ENCODE measurements at places on chromosomes 16 and 17. TPM values are rescaled to one million over a fixed set of nuclear protein-coding genes. Genes with fewer than 3 reads are reported as not detected.

The TMEM114 gene
- polyA plus RNA-seq: not detected

The SLC16A3 gene
- 95.9 TPM for polyA plus RNA-seq

The SDR42E1 gene
- polyA plus RNA-seq: 0.08 TPM

The CA10 gene
- not detected for polyA plus RNA-seq

The ODAD4 gene
- 0.19 TPM for polyA plus RNA-seq

The CCL2 gene
- polyA plus RNA-seq: 599 TPM

The KRT33A gene
- polyA plus RNA-seq: not detected

DNA sequence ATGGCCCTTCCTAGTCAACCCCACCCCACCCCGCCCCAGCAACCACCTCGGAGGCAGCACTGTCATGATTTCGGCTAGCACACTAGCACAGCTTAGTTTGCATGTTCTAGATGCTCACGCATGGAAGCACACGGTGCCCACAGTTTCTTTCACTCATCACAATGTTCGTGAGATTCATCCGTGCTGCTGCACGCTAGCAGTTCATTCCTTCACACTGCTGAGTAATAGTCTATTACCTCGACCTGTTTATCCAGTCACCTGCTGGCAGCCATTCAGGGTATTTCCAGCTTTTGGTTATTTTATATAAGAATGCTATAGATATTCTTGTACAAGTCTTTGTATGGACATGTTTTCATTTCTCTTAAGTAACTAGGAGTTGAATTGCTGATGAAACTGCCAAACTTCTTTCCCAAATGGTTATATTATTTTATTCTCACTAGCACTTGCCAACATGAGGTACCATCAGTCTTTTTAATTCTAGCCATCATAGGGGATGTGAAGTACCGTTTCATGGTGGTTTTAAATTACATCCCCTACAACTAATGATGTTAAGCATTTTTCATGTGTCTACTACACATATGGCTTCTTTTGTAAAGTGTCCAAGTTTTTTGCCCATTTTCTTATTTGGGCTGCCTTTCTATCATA lies 75.7 kb downstream of the CYTH1 start:
- DNase-seq: no peak

- no peak for DNase-seq
Measured at GRCh38 chr17:29787995-29788394, 142.0 kb downstream of the SSH2 start.

GRCh38 chr17:58150394-58150793 lies 2.2 kb downstream of the OR4D1 start:
- DNase-seq: no peak

DNA sequence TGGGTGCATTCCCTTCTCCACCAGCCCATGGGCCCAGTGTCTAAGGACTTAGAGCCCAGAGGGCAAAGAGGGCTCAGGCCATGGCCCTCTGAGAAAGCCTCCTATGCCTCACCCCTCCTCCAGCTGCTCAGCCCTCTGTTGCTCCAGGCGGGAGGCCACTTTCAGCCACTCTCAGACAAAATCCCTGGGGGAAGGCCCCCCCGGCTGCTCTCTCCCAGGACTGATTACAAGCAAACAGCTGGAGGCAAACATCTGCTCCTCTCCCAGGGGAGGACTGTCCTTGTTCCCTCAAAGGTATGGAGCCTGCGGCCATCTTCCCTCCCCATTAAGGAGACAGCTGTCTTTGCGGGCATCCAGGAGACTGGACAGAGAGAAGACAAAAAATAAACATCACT lies 54.9 kb upstream of the DLX4 start:
- DNase-seq: no peak

GRCh38 chr17:6303664-6304063 lies 131.3 kb downstream of the AIPL1 start:
- peak; percentile 53 for DNase-seq

DNA sequence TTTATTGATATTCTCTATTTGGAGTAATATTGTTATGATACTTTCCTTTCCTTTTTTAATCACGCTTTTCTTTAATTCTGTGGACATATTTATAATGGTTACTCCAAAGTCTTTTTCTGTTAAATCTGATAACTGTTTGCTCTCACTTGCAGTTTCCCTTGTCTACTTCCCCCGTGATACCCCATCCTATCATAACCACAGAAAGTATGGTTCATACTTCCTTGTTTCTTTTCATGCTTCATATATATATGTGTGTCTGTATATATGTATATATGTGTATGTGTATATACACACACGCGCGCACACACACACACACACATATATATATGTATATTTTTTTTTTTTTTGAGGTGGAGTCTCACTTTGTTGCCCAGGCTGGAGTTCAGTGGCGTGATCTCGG lies 23.5 kb downstream of the SPECC1 start:
- DNase-seq: no peak

GRCh38 chr16:26386096-26386495 lies 680.6 kb upstream of the C16orf82 start:
- no peak for DNase-seq

GRCh38 chr17:28744972-28745785 lies 1.4 kb downstream of the TRAF4 start:
- peak; percentile 72 for DNase-seq

DNA sequence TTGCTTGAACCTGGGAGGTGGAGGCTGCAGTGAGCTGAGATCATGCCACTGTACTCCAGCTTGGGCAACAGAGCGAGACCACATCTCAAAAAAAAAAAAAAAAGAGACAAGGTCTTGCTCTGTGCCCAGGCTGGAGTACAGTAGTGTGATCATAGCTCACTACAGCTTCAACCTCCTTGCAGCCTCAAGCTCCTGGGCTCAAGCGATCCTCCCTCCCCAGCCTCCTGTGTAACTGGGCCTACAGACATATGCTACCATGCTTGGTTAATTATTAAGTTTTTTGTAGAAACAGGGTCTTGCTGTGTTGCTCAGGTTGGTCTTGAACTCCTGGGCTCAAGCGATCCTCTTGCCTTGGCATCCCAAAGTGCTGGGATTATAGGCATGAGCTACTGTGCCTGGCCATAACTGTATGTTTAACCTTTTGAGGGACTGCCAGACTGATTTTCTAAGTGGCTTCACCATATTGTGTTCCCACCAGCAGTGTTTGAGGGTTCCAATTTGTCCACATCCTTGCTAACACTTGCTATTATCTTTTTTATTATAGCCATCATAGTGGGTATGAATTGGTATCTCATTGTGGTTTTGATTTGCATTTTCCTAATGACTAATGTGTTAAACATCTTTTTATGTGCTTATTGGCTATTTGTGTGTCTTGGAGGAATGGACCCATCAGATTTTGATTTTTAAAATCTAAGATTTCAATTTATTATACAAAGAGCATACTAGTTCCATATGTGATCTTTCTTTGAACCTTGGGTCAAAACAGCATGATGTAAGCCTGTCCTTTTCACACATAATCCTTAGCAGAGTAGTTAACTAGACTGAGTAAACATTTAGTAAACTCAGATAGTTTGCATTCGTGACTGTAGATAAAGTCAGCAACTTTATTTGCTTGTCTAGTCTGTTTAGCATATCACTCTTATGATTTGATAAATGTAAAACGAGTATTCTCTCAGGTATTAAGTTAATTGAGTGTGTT lies 38.1 kb upstream of the KPNB1 start:
- no peak for DNase-seq

DNA sequence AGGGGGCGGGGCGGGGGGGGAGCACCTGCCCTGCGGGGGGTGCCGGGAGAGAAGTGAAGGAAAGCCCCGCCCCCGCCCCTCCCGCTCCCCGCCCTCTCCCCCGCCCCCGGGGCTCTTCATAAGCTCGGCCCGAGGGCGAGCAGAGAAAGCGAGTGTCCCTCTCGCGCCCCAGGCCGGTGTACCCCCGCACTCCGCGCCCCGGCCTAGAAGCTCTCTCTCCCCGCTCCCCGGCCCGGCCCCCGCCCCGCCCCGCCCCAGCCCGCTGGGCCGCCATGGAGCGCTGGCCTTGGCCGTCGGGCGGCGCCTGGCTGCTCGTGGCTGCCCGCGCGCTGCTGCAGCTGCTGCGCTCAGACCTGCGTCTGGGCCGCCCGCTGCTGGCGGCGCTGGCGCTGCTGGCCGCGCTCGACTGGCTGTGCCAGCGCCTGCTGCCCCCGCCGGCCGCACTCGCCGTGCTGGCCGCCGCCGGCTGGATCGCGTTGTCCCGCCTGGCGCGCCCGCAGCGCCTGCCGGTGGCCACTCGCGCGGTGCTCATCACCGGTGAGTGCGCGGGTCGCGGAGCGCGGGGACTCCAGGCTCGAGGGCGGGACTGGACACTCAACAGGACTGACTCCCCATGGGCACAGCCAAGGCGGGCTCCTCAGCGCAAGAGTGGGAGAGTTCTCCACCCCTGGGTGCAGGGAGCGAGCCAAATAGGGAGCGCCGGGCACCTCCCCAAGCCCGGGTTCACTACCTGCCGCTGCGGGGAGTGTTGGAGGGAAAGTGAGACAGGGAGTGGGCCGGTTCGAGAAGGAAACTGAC lies at the start of gene HSD11B2:
Gene HSD11B2, plus strand, starts transcription at position 145 of the 798 bp plus-strand sequence. Its CDS starts 128 bp downstream, at position 273.
- DNase-seq: peak; percentile 57

DNA sequence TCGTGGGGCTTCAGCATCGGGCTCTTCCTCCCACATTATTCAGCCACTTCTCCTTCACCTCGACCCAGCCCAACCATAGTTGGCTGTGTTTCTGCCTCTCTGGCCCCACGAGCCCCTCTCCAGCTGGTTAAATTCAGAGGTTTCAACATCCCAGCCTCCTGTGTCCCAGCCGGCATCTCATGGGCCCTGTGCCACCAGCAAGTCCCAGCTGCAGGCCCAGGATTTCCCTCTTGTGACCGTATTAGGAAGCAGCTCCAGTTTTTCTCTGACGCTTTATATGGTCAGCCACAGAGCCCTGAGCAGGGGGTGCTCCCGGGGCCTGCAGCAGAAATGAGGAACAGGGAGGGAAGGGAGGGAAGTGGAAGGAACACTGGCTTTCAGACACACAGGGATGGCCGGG lies 27.4 kb downstream of the MYH11 start:
- DNase-seq: no peak

DNA sequence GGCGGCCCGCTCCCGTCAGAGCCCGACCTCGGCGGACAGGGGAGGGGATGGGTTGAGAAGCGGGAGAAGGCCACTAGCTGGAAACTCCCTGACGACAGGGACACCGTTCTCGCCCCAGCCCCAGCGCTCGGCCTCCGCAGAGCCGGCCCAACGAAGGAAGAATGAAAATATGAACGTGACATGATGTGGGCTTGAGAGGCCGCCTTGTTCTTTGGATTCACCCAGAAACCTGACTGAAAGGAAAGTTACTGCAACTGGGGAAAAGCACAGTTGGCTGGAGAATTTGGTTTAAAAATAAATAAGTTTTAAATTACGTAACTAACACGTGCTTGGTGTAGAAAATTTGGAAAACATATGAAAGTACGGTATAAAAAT lies 21.1 kb downstream of the NPTX1 start:
- no peak for DNase-seq
